Sciatic nerve (tissue), 2 donors: ENCODE measurements at places on chromosomes 2 and 18.
A peak's percentile ranks its signal among the peaks of the same experiment; 100 is the strongest.

DNA sequence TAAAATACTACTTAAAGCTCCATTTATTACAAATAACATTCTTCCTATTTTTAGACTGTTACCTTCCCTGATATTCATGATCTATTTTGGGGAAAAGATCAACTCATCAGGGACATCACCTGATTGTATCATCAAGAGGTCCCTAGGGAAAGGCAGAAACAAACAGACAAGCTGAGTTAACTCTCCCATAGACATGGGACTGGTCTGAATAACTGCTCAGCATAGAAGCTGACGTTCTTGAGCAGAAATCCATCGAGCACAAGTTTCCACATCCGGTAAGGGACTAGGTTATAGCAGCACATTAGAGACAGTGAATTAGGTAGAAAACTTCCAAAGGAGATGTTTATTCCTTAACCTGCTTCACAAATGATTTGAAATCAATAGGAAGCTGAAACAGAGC is 1100.4 kb upstream of the SLC39A10 start:
- DNase-seq, result no peak

GRCh38 chr2:39623917-39624316 is 41.8 kb upstream of the TMEM178A start:
- DNase-seq, result no peak

DNA sequence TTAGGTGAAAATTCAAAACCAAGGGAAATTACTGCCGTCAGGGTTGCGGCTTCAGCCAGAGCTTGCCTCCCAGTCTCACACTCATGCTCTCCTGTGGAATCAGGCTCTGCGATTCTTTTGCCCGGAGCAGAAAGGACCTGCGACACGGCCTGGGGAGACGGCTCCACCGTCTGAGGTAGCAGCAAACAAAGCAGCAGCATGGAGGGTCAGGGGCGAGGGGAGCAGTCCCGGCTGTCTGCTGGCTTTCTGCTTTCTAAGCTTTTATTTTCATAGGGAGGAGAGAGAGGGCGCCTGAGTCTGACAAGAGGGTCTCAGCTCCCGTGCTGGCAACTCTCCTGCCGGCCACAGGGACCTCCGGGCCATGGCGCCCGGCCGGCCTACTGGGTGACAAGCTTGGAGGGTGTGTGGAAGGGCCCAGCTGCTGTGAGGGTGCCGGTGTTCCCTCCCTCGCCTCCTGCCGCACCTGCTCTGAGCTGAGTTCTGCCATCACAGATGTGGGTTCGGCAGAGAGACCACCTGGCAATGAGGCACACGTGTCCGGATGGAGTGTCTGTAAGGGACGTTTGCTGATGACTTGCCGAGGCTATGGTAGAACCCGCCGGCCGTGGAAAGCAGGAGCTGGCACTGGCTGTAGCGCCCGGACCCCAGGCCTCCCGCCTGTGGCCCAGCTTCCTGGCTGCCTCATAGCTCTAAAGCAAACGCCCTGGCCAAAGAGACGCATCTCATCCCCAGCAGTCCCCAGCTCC is 66.2 kb upstream of the CTDP1 start:
- peak; percentile 54 for DNase-seq

GRCh38 chr18:41992703-41993102 is 37.7 kb downstream of the PIK3C3 start:
- no peak for DNase-seq

- DNase-seq, result no peak
Measured at GRCh38 chr18:46253498-46253897, 149.3 kb downstream of the HAUS1 start.

DNA sequence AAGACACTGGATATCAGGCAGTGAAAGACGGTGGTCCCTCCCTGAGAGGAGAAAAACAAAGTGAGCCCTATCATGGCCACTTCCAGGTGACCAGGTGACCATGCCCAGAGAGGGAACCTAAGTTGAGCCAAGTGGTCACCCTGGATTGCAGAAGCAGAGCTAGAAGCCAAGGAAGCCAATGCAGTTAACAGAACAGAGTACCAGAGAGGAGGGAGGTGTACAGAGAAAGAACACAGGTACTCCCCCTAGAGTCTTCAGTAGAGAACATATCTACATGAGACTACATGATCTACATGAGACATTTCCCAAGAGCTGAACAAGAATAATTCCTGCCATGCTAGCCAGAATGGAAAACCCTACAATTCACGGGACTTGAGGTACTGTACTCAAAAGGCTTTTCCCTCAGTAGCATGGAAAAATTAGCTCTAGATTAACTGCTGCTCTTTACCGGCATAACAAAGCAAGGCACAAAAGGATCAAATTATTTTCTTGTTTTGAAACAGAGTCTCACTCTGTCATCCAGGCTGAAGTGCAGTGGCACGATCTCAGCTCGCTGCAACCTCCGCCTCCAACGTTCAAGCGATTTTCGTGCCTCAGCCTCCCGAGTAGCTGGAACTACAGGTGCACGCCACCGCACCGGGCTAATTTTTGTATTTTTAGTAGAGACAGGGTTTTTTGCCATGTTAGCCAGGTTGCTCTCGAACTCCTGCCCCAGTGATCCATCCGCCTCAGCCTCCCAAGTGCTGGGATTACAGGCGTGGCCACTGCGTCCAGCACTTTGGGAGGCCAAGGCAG is 23.5 kb downstream of the ROCK2 start:
- DNase-seq, result no peak

DNA sequence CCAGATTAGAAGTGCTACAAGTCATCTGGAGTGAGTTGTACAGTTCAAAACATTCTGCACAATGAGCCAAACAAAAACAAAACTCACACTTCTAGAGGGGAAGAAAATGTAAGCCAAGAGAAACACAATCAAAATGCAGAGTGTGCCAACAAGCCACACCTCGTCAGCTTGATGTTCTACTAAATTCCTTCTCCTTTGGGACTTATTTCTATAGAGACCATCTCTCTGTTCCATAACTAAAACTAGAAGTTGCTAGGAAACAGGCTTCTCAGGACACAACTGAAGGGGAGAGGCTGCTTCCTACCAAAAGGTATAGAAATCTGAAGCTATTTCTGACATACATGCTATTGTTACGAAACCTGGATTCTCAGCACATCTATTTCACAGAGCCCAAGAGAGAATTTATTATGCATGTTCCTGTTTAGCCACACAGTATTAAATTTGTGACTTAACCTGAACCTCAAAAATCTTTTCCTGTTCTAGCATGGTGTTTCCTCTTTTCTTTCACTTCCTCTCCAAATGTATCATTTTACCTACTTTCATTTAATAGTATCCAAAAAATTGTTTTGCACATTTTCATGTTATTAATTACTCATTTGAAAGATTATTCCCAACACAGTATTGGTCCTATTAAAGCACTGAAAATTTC is 211.4 kb upstream of the CCDC150 start:
- DNase-seq, result no peak

DNA sequence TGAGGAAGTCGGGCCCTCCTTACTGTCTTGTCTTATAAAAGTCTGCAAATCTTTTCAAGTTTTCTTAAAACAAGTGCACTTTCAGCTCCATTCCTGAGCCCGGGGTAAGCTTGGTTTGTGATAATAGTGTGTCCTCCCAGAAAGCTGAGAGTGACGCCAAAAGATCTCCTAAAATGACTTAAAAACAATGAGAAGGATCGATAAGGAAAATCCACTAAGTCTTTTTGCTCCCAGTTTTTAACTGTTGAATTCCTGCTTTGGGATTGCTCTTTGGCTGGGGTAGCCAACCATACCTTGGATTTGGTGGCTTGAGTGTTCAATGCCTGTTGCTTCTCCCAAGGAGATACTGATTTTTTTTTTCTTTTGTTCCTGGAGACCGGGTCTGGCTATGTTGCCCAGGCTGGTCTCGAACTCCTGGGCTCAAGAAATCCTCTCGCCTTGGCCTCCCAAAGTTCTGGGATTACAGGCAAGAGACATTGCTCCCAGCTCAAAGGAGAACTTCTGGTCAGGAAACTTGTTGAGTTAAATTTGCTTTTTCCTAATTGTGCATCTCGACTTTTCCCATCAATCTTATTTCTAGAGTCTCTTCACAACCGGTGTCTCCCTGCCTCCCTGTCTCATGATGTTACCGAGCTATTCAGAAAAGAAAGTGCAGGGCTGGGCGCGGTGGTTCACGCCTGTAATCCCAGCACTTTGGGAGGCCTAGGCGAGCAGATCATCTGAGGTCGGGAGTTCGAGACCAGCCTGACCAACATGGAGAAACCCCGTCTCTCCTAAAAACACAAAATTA is 3.0 kb downstream of the TGIF1 start:
- DNase-seq, result no peak

- DNase-seq, result no peak
Measured at GRCh38 chr2:37698931-37699481, 27.6 kb upstream of the CDC42EP3 start.

DNA sequence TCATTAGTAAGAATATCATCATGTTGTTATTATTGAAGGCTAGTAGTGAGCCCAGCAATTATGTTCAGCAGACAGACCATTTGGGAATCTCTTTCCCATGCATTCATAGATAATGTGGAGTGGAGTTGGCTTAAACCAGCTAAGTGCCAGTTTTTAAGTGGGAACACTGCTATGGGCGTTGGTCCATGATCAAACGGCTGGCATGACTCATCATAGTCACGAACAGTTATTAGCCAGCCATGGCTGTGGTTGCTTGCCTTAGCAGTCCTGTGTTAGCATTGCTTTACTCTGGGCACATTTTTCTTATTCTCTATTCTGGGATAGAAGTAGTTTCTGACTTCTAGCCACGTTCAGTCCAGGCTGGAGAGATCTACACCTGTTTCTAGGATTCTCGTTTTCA is 17.7 kb downstream of the EIF4E2 start:
- DNase-seq, result no peak

DNA sequence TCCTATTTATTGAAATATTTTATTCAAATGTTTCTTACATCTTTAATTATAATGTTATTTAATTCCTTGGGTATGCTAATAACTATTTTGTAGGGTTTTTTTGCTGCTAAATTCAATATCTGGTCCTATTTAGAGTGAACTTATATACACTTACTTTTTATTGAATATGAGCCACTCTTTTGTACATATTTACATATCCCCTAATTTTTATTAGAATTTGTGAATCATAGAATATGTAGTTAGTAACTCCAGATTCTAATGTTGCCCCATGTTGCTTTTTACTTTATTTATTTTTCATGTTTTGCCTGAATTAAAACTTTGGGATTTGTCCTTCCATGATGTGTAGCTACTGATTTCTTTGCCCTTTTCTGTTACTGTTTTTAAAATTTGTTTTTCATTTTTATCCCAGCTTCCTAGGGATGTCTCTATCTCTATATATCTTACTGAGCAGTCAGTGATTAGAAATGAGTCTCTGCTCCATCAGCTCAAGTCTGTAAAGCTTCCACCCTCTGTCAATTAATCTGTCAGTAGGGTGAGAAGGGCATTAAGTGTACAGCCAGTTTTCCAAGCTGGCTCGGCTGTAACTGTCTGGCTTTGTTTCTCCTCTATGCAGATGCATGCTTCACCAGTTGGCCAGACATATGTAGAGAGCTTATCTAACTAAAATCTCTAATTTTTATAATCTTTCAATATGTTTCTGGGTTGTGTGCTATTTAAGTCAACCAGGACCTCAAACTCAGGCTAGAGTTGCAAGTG is 256.9 kb downstream of the CDH19 start:
- DNase-seq, result no peak

- no peak for DNase-seq
Measured at GRCh38 chr2:180562378-180562777, 418.0 kb upstream of the UBE2E3 start.

DNA sequence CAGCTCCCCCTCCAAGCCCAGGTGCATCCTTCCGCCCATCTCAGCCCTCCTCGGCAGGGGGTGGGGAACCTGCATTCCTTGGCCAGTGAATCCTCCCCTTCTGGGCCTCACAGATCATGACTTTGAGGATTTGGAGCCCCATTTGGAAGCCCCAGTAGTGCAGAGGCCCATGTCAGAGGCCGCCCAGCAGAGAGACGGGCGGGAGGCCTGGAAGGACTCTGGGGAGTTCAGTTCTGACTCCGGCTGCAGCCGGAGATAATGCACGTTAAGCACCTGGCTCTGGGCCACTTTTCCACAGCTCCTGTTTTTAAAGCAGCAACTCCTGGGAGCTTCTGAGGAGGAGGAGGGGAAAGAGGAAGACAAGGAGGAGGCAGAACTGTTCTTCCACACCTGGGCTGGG is 14.9 kb downstream of the ATOH8 start:
- peak; percentile 85 for DNase-seq

DNA sequence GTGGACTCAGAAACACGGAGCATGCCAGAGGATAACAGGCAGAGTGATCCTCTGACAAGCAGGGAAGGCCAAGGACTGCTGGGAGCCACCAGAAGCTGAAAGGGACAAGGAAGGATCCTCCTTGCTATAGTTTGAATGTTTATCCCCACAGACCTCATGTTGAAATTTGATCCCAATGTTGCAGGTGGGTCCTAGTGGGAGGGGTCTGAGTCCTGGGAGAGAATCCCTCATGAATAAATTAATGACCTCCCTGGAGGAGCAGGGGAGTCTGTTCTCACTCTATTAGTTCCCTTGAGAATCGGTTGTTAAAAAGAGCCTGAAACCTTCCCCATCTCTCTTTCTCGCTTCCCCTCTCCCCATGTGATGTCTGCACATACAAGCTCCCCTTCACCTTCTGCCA is 124.4 kb downstream of the FBXO15 start:
- no peak for DNase-seq

DNA sequence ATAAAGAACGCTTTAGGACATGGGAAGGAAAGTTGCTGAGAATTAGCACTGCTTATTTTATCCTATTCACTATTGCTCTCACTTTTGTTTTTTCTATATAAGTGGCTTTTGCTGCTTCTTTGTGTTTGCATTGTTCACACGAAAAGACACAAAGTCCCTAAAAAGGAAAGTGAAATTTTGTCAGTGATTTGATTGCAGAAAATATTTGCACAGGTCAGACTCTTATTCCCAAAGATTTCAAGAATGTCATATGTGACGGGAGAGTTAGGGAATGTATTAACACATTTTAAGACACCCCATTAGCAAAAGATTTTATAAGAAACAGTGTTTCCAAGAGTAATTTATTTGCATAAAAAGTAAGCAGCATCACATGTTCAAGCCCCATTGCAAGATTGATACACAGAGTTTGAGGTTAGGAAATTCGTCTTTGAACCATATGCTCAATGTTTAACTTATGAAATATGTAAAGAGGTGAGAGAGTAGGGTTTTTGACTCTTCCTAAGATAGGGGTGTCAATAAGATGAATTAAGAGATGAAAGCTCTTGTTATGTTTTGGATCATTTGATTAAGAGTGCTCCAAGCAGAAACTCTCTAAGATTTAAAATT is 57.0 kb downstream of the CCDC102B start:
- DNase-seq, result no peak

DNA sequence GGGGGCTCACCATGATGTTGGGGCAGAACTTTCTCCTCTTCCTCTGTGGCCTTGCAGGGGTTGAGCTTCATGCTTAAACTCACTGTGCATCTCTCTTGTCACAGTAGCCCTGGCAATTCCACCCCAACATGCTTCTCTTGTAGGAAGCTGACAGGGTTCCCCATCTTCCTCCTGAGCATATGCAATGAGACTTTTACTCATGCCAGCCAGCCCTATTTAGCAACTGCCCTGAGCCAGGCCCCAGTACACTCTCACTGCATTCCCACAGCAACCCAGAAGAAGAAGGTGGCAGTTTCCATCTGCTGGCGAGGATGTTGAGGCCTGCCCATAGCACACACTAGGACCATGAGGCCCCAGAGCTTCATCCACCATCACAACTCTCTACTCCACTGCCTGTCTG is 72.2 kb upstream of the TEX51 start:
- DNase-seq, result no peak

GRCh38 chr2:166768393-166769123 is 119.7 kb upstream of the XIRP2 start:
- no peak for DNase-seq

GRCh38 chr2:235300368-235301201 is 193.3 kb upstream of the AGAP1 start:
- DNase-seq, result no peak

GRCh38 chr18:55780586-55781071 is 192.6 kb upstream of the TCF4 start:
- DNase-seq, result no peak
